Stimulated activated CD8-positive, alpha-beta memory T cell treated with anti-CD3 and anti-CD28 coated beads, Interleukin-7, amount 100 ng/mL, for 4 hours (primary cell): ENCODE measurements at places on chromosomes 6 and 20.

- DNase-seq, result no peak
Observed at GRCh38 chr6:90895299-90896074, 308.6 kb upstream of the MAP3K7 start.

DNA sequence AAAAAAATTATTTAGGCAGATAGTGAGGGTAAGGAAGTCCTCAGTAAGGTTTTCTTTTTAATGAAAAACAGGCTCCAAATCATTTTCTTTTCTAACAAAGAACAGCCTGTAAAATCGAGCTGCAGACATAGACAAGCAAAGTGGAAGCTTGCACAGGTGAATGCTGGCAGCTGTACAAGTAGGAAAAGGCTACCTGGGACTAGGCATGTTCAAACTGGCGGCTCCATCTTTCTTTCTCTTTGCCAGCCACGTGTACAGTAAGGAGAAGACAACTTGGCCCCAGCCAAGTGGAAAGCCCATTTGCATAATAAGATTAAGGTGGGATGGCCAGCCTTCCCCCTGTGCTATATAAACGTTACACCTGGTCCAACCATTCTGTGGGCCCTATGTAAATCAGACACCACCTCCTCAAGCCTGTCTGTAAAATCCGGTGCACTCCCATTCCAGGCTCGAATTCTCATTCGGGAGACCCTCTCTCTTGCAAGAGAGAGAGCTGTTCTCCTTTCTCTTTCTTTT lies 27.0 kb upstream of the SLC2A12 start:
- DNase-seq, result no peak

DNA sequence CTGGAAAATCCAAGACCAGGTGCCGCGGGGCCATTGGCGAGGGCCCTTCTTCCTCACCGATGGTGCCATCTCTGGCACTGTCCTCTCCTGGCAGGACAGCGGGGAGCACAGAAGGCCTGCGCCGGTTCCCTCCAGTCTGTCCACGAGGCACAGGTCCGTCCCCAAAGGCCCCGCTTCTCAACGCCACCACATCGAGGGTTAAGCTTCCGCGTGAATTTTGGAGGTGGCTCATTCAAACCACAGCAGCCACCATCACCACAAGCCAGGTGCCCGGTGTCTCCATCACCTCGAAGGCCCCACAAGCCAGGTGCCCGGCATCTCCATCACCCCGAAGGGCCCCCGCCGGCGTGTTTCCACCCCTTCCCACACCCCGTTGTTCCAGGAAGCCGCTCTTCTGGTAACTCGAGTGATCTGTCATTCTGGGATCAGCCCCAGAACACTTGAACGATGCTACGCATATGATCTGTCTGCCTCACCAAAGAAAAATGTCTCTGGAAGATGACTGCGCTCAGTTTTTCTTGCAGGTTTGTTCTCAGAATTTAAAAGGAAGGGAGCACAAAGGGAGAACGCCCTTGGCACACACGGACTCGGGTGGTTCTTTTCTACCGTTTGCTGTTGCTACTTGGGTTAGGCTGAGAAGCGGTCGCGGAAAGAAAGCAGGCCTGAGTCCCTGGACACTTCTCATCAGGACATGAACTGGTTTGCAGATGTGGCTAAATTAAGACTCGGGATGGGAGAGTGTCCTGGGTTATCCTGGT lies 9.9 kb upstream of the KIF25 start:
- DNase-seq, result no peak

DNA sequence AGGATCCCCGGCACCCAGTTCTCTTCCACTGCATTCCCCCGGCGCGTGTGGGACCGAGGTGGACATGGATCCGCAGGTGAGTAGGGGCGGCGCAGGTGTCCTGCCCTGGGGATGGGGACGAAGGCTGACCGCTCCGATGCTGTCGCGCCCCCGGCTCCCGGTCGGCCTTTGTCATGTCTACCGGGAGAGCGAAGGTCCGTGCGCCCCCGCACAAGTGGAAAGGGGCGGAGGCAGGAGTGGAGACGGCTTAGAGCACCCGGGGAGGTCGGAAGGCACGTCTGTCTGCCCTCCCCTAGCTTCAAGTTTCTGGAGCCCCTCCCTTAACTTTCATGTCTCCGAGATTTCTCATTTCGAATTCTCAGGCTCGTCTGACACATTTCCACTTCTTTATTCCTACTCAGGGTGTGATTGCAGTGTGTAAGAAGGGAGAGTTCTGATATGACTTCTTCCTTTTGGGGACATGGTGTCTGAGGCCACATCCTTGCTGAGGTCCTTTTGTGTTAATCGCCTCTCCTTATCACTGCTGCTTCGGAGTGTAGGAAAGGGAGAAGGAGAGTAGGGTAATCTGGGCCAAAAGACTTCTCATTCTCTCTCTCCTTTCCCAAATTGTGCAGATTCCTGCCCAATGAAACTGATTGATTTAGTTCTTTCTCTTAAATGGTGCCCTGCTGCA lies 435 bp downstream of the KIFC1 start:
- no peak for DNase-seq

GRCh38 chr6:439641-440167 lies 48.2 kb downstream of the IRF4 start:
- DNase-seq, result no peak

- no peak for DNase-seq
Observed at GRCh38 chr6:29517245-29517644, 29.5 kb upstream of the MAS1L start.

- DNase-seq, result no peak
Observed at GRCh38 chr6:135944120-135944519, 92.6 kb downstream of the PDE7B start.

GRCh38 chr20:49641683-49642656 lies 71.7 kb downstream of the B4GALT5 start:
- DNase-seq, result no peak

DNA sequence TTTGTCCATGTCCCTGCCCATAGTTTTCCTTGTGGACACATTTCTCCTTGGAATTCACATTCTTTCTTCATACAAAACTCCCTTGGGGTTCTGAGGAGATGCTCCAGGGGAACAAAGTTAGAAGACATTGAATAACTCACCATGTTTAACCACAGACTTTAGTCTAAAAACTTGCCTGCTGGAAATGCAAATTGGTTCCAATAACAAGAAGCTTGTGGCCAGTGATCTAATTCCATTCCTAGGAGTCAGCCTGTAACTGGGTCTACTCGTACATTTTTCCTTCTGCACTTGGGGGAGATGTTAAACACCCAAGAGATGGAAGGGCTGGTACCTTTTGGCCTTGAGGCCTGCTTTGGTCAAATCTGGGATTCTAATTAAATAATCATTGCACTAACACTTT lies 60.2 kb downstream of the SCML4 start:
- no peak for DNase-seq

DNA sequence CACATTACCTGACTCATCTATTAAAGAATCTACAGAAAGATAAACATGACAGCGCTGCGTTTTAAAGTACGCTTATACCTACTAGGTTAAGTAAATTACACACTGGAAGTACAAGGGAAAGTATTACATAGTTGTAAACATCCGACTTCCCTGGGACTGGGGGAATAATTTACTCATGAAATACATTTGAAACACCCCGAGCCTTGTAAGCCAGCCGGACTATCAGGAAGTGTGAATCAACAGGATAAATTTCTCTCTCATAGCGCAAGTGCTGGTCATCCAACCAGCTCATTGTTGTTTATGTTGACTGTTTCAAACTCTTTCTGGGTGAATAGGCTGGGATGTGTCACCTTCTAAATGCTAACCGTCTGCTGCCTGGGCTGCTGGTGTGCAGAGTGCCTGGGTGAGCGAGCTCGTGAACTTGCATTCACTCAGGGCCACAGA lies 4.9 kb downstream of the BMP6 start:
- no peak for DNase-seq

GRCh38 chr6:39881851-39882530 lies 52.3 kb downstream of the MOCS1 start:
- no peak for DNase-seq

DNA sequence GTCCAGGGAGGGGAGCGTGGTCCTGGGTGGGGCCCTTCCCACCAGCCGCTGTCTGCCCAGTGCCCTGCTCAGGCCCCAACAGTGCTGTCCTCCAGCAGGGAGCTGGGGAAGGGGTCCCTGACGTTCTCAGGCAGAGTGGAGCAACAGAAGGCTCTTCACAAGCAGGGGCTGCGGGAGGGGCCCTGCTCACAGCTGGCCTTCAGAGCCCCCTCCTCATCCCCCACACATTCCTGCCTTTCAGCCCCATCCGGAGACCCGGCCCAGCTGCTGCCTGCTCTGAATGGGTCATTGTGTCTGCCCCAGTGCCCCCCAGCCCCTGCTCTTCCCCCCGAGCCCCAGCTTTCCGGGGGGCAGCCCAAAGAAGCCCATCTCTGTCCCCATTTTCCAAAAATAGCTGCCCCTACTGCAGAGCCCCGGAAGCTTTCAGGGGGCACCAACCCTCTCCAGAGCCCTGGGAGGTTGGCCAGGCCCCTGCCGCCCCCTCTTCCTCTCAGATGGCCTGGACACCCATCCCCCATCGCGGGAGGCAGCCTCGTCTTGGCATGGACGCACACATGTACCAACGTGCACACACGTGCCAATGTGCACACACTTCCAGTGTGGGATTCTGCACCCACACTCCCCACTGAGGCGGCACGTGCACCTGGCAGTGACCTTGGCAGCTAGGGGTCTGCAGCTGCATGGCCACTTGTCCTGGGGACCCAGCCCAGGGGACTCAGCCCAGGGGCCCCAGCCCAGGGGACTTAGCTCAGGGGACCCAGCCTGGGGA lies 3.7 kb downstream of the COL20A1 start:
- DNase-seq, result no peak

- no peak for DNase-seq
Observed at GRCh38 chr6:129635396-129636130, 74.4 kb downstream of the ARHGAP18 start.

GRCh38 chr6:3442431-3443220 lies 14.2 kb downstream of the SLC22A23 start:
- DNase-seq, result no peak

- DNase-seq, result no peak
Observed at GRCh38 chr6:158707821-158708195, 58.0 kb downstream of the SYTL3 start.

- DNase-seq, result no peak
Observed at GRCh38 chr6:11050731-11051130, 6.6 kb upstream of the ELOVL2 start.

GRCh38 chr6:106735136-106735633 lies 105.8 kb downstream of the QRSL1 start:
- no peak for DNase-seq

- DNase-seq, result no peak
Observed at GRCh38 chr20:49750611-49751396, 37.1 kb upstream of the B4GALT5 start.

DNA sequence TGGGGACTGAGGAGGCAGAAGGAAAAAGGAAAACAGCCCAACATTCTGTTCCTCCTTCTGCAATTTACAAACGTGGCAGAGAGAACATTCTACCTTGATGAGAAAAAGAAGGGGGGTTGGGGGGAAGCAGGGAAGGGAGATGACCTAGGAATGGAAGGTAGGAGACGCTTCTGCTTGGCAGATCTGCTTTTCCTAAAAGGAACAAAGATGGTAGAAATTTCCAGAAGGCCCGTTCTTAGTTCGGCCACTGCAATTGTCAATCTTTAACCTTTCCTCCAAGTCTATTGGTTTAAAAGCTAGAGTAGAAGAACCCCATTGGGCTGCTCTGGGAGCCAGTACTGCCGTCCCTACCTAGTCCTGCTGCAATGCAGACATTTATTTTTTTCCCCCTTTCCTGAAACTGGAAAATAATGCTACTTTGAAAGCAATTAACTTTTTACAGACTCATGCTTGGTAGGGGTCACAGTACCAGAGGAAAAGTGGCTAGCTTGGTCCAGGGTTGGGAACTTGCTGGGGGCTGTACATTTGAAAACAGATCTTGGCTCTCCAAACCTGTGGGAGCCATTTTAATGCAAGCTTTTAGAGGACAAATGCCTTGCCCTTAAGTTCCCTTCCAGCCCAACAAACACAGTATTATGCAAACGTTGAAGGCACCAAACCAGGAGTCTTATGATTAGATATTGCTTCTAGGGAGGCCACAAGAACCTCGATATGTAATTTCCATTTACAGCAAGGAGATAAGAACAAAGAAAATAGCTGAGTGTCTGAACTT lies 2.6 kb downstream of the ZMYND8 start:
- DNase-seq, result no peak

- no peak for DNase-seq
Observed at GRCh38 chr6:2103765-2104523, 141.5 kb downstream of the GMDS start.

GRCh38 chr20:46089167-46089416 lies 670 bp downstream of the NCOA5 start:
- peak; percentile 17 for DNase-seq

DNA sequence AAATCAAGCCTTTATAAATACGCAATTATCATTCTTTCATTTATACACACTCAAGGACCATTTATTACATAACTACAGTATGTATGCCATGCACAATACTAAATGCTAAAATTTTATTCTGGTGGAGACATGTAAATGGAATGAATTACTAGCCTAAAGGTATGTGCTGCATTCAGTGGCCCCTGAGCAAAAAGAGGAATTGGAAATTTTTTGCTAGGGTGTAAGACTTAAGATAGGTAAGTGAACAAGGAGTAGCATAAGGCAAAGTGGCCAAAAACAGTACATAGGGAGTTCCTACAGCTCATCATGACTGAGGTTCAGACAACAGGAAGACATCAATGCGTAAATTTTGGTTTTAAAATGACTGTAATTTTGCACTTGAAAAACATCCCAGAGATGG lies 2.3 kb upstream of the MTFR2 start:
- no peak for DNase-seq

GRCh38 chr6:107330168-107330567 lies 129.2 kb downstream of the PDSS2 start:
- no peak for DNase-seq

DNA sequence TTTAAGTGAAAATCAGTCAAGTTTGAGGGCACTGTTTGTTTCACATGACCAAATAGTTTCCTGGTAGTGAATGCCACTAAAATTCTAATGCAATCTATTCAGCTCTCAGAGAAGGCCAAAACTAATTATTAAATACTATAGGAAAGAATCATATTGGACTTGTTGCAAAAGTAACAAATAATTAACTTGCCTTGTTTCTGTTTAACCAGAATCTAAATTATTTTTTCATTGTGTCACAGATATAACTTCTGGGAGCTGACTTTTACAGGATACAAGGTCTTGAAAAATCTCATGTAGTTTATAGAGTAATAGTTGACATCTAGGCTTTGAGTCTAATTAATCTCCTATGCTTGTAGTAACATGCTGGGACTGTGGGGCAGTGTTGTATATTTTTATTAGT lies 44.5 kb downstream of the PRSS35 start:
- no peak for DNase-seq

DNA sequence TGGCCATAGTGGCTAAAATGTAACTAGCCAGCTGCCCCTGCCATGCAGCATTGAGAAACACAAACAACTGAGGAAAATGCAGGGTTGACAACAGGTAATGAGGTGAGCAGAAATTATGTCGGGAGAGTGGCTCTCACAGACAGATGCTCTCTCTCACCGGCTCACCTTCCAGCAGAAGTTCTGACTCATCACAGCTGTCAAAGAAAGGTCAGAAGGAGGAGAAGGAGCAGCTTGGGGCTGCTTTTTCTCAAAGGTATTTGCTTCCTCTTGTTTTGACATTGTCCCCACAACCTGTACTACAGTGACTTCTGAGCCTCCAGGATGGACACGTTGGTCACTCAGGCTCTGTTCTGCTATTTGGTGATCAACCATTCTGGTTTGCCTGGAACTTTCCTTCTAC lies 190.5 kb upstream of the HEY2 start:
- no peak for DNase-seq
